CD4-positive, alpha-beta T cell treated with Interleukin-6 at 100 ng/mL for 8 hours (primary cell): ENCODE measurements at places on chromosomes 3 and 15.

DNA sequence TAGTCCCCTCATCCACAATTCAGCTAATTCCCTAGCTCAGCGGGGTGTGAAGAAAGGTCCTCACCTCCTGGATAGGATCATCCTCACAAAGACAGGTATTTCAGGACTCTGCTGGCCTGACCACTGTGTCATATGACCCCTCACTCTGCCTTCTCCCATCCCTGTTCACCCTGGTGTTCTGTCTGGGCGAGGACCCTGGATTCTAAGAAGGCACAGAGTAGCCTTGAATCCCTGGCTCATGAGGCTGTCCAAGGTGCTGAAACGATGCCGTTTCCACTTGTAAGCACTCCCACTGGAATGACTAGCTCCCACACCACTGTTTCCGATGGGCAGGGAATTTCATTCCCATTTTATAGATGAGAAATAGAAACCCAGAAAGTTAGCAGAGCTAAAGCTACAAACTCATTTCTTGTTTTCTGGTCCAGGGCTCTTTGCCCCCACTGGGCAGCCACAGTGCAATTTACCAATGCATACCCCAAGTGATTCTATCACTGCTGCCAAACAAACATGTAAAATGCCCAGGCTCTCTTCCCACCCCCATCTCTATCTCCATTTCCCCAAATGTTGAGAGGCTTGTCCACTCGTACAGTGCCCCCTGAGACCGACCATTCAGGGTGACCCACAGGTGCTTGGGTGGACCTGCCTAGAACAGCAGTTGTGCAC is 83.2 kb downstream of the RAB11A start:
- no peak for DNase-seq

DNA sequence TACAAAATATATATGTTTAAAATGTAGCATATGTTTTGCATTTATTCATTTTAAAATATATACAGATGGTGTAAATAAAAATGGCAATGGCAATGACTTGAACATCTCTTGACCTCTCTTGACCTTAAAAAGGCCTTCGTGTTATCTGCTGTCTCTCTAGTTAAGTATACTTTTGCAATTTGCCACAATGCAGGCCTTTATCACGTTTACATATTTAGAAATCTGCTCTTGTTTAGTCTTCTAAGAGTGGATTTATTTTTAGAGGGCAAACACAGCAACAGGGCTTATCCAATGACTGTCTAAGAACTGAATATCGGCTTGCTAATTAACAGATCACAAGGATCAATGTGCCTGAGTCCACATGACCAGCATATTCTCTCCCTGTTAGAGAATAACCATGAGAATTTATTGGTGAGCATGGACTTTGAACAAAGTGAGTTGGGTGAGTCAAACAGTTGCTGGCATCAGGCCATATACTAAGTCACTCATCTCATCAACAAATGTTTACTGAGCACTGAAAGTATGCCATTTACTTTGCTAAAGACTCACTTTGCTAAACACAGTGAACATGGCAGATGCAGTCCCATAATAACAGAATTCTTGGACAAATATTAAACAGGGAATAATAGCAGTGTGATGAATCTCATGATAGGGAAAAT is 48.2 kb downstream of the MDFIC2 start:
- DNase-seq = no peak

DNA sequence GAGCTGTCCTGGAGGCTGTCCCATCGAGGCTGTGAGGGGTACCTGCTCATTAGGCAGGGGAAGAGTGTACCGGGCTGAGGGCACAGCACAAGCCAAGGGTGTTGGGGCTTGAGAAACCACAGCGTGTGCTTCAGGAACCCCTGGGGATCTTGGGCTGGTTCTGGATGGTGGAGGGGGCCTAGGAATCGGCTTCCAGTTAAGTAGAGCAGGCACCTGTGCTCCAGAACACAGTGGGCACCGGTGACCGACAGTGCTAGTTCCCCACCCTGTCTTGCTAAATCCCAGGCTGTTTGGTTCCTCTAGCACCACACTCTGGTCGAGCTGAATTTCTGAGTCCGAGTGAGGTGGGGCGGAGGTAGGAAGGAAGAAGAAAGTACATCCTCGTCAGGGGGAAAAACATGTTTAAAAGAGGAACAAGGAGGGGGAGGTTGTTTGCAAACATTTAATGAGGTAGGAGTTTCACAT is 29.1 kb downstream of the SLC6A6 start:
- DNase-seq = no peak

- no peak for DNase-seq
Measured at GRCh38 chr3:114714957-114715460, 421.2 kb downstream of the TIGIT start.

DNA sequence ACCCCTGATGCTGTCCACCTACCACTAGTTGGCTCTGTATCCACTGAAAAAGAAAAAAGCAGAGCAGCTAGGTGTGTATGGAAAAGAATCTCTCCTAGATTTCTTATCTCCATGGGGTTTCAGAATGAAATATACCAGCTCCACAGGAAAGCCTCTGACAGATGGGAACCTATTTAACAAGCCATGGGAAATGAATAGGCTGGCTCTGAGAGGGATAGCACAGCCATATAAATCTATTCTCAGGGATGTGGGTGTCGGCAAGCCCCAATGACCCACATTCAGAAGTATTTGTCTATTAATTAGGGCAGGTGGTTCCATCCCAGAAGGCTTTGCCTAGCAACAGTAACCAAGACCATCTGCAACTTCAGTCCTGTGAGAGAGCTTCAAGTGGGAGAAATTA is 694.1 kb downstream of the AGBL1 start:
- DNase-seq = no peak

- DNase-seq = no peak
Measured at GRCh38 chr15:57297163-57297593, 79.1 kb upstream of the CGNL1 start.

- DNase-seq = no peak
Measured at GRCh38 chr15:70503073-70503745, 260.1 kb downstream of the UACA start.

DNA sequence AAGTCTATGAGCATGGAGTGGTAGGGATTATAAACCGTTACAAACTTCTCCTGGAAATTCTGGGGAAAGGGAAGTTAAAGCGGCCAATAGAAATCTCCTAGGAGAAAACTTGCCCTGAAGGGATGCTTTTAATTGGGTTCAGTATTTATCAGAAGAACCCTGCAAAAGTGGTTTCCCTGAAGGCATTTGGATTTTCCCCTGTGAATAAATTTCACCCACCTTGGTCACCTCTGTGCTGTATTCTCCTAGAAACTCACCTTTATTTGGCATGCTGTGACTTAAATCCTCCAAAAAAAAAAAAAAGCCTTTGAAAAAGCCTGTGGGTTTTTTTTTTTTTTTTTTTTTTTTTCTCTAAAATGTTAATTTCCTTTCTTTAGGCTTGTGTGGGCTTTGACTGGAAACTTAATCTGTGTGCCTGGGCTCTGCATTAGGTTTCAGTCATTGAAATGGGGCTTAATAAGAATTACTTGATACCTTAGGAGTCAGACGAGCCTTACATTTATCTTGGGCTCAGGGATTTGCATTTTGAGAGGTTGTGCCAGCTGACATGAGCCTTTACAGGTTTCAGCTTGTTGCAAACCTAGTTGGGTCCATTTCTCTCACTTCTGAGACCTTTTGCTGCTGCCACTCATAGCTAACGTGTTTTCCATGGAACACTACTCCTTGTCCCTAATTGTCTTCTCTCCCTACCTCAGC is 22.0 kb downstream of the TGFBR2 start:
- no peak for DNase-seq

GRCh38 chr3:56899851-56900250 is 98.1 kb upstream of the ARHGEF3 start:
- DNase-seq = no peak

- peak; percentile 77 for DNase-seq
Measured at GRCh38 chr15:92797168-92798052, 102.7 kb upstream of the CHD2 start.

DNA sequence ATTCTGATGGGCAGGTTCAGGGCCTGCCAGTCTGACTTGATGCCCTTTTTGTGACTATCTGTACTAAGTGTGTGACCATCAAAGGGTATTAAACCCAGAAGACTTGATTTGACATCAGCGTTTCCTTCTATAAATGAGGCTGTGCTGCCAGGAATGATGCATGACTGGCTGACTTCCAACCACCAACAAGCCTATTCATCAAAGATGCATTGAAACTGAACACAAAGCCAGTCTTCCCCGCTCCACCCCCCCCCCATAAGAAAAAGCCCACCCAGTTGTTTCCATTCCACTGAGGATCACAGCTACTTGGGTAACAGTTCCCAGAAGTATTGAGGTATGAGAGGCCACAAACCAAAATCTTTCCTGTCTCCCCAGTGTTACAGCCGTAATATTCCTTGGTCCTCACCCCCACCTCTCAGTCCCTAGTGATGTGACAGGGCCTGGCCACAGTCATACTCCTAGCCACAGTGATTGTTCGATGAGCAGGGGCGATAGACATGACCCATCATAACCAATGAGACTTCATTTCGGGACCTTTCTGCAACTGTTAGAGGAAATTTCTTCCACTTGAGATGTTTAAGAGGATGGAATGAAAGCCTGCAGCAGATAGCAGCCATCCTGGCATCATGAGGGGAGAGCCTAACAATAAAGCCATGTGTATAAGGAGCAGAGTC is 22.6 kb downstream of the SH3BP5 start:
- DNase-seq = no peak

GRCh38 chr3:149332771-149333170 is 665 bp downstream of the TM4SF18 start:
- no peak for DNase-seq

- no peak for DNase-seq
Measured at GRCh38 chr3:165466856-165467255, 270.7 kb upstream of the SLITRK3 start.

DNA sequence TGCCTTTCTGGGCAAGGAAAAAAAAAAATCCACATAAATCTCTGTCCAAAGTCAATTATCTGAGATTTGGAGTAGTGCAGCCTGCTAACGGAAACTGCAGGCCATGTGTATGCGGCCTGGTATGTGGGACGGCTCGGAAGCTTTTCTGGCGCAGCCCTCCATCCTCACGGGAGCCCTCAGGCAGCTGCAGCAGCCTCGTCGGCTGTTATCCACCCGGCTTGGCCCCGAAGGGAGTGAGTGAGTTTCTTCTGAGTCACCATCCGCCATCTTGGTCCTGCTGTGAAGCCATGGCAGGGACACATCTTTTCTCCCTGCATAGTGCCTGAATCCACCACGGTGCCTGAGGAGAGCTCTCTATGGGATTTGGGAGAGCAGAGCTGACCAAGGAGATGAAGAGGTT is 62.8 kb downstream of the POLR2M start:
- DNase-seq = no peak

DNA sequence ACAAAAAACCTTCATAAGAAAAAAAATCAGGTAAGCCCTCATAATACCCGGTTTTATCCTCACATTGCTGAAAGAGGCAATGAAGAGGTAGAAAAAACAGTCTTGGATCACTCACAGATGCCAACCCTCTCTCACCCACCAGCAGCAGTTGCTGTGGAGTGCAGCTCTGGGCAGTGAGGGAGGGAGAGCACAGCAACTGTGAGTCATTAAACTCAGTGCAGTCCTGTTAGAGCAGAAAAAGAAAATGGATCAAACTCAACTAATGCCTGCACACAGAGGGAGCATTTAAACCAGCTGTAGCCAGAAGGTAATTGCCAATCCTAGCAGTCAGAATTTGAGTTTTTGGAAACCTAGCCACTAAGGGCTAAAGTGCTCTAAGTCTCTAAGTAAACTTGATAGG is 1050.6 kb upstream of the ALCAM start:
- DNase-seq = no peak

DNA sequence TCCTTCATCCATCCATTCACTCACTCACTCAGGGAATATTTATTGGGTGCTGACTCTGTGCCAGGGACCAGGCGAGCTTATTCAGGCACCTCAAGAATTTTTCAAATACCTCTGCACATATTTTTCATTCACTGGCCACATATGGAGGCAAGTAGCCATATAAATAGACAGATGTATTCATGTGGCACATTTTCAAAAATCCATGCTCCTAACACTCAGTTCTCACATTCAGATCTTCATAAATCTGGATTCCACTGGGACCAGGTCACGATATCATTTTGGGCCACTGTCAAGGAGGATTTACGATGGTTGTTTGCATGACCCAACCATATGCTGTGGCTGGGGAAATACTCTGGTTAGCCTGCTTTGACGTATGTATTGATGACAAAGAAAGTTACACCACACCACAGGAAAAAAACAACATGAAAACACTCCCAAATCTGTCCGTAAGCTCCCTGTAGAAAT is 241.8 kb upstream of the LRTM1 start:
- no peak for DNase-seq

DNA sequence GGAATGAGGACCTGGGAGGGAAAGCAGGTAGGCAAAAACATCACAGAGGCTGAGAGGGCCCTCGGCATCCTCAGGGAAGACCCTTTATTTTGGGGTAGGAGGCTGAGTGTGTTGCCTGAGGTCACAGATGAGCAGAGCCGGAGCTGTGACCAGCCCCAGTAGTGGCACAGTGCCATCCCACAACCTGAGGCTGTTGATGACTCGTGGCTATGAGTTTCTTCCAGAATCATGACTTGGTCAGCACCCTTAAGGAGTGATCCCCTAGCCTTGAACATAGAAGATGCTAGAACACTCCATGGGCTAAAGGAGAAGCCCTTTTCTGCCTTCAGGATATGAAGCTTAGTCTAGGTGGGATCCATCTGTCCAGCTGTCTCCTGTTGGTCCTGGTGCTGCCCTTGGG is 19.5 kb upstream of the CXCR6 start:
- DNase-seq = no peak

- DNase-seq = no peak
Measured at GRCh38 chr15:98025237-98025636, 64.7 kb downstream of the ARRDC4 start.

GRCh38 chr3:40396406-40396805 is 9.4 kb downstream of the ENTPD3 start:
- no peak for DNase-seq

DNA sequence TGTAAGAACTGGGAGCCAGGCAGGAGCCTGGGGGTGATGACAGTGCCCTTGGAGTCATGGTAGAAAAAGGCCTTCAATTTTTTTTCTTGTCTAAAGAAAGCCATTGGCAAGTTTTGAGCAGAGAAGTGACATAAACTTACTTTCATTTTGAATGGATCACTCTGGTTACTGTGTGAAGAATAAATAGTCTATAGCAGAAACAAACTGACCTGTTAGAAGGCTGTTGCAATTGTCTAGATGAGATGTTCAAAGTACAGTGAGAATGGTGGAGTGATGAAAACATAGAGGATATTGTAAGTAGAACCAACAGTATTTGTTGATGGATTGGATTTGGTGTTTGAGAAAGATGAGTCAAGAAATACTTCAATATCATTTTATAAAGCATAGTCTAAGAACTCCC is 439.9 kb downstream of the TBL1XR1 start:
- DNase-seq = no peak

GRCh38 chr3:38332201-38332600 is 14.4 kb upstream of the XYLB start:
- no peak for DNase-seq

DNA sequence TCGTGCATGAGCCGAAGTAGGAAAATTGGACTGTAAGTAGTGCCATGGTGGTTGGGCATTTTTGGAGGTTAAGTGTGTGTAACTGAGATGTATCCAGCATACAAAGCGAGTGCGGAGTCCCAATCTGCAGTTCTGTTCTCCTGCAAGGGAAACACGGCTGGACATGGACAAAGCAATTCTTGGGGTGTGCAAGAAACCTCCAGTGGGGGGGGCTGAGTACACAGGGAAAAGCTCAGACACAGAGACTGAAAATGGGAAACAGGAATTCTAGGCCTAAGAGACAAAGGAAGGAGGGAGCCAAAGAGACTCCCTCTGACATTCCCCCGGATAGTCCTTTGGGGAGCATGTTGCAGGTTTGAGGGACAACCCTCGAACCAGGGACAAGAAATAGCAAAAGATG is 83.2 kb upstream of the PLSCR4 start:
- DNase-seq = no peak
